GM12891 (cell line): ENCODE measurements at places on chromosomes 2 and 18.

DNA sequence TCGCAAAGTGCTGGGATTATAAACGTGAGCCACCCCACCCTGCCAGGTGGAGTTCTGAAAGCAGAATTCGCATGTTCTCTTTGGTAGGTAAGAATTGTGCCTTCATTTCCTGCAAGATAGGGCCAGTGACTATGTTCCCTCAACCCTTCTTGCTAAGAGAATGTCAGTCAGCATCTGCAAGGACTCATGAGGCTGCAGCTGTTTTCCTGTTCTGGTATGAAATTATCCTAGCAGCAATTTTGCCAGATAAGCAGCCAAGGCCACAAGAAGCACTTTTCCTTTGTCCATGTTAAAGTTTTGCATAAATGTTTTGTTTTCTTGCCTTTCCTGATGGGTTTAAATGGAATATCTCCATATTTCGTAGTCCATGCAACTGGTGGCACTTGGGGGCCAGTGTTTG is 6.8 kb upstream of the ARHGAP28 start:
- DNase-seq, result no peak

DNA sequence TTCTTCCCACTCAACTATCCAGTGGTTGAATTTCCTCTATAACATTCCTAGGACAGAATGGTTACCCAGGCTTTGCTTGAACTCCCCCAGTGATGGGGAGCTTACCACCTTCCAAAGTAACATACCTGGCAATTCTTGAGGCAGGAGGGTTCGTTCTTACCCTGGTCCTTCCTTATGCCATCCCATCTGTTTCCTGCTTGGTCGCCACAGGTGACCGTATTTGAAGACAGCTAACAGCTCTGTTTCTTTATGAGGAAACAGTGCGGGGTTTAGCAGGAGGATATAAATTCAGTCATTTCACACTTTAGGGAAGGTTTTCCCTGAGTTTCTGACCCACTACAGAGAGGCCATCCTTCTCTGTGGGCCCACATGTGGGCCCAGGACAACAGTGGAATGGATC is 42.6 kb downstream of the FOSL2 start:
- DNase-seq, result no peak

DNA sequence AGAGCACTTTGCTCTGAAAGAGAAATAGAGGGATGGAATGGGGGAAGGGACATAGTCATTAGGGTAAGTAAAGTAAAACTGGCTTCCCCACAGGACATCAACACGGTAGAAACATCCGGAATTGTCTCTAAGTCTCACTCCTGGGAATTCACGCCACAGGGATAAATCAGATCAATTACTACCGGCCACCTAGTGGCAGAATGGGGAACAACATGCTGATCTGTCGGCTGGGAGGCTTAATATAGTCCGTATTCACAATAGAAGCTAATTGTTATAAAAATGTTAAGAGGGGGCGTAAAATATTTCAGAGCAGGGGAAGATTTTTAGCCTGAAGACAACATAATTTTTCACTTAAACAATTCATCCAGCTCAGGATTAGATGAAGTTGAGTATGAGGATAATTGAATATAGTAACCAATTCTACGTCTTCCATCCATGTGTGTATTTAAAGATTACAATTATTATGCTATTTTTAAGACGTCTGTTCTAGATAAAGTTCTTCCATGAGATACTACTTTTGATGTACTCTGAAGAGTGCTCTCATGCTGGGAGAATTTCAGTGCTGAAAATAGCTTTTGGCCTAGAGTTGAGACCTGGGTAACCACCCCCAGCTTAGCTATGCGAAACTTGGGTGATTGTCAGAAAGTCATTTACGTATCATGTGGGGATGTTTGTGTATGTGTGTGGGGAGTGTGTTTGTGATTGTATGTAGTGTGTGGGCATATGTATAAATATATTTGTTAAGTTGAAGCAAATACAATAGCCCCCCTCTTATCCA is 65.7 kb downstream of the LRRTM1 start:
- DNase-seq, result peak; percentile 5

DNA sequence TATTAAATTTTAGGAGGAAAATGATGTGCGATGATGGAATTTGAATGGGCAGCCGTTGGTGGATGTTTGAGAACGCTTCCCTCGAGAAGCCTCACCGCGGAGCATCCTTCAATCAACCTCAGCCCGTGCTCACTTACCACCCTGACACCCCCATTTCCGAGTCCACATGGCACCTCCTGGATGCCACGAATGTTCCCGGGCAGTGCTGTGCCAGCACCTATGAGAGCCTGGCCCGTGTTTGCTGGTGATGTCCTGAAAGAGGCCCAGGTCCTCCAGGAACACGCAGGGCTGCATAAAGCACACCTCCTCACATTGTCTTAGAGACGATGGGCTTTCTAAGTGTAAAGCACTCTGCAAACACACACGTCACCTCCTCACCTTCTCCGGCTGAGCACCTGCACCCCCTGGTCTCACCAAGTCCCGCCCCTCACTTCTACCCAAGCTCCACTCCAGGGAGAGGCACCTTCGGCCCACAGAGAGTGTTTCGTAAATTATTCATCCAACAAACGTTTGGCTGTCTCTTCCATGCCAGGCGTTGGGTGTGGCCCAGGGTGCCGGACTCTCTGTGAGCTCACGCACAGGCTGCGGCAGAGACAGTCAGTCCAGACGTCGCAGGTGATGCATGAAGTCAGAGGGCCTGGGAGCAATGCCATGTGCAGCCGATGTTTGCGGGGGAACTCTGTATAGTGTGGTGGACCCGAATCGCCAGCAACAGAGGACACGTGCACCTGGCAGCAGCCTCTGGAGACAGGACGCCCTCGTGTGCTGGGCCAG is 150.0 kb downstream of the TPO start:
- no peak for DNase-seq

DNA sequence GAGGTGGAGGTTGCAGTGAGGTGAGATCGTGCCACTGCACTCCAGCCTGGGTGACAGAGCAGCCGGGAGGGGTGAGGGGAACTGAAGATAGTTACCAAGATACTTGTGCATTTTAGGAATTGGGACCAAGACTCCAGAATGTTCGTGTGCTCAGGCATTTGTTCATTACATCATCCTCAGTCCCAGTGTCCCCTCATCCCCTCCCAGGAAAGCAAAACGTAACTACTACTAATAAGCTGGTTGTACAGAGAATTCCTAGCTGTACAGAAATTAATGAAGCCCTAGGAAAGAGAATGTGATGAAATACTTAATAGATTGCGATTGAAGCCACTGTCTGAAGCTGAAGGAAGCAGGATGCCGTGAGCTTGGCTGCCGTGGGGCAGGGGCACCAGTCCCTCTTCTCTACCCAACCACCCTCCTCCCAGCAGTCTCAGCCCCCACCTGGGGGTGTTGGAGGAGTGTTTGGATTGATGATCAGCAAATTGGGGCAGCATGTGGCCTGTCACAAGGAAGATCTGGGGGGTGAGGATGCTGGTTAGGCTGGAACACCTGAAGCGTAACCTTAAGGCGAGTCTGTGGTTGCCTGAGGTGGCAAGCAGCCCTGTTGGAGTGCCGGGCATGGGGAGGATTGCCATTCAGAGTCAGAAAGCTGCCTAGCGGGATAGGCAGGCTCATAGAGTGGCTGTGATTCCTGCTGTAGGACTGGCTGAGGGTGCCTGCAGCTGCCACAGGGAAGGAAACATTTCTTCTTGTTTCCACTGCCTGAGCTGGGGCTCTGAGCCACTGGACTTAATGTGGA is 140.9 kb downstream of the SH3RF3 start:
- no peak for DNase-seq

DNA sequence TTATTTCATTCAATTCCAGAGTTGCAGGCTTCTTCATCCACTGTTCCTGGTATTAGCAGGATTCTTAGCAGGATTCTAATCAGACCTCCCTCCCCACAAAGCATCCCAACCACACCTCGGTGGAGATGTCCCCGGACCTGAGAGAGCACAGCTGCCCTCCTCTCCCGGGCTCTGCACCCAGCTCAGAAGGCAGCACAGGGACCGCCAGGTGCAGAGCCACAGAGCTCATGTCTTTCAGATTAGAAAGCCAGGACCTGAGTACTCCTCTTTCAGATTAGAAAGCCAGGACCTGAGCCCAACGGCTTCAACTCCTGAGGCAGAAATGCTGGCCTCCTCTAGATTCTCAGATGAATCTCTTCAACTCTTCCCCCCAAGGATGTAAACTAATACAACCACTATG is 152.3 kb downstream of the MYO5B start:
- no peak for DNase-seq

DNA sequence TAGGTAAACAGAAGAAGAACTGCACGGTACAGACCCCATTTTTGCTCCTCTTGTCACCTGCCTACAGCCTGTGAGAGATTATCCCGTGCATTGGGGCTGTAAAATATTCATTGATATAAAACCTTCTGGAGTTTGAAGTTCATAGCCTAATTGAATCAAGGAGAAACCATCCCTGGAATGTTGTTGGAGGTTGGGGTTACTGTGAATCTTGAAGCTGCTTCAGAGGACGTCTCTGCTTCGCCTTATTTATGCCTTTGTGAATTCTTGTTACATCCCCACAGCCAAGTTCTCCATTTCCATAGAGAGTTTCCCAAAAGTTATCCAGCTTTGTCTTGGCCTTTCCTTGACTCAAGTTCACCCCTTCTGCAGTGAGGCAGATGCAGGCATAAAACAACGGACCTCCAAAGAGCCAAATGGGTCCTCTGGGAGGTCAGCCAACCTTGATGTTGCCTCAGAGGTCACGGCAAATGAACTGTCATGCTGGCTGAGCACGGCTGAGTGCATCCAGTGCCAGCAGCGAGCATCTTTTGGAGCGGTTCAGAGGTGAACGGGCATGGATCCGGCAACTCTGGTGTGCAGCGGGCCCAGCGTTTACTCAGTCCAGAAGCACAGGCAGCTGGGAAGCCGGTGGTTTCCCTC is 317.6 kb downstream of the PRKCE start:
- DNase-seq, result no peak

- DNase-seq, result no peak
These were observed 72.0 kb downstream of the DNER start for GRCh38 chr2:229642371-229642770.

- DNase-seq, result no peak
These were observed 27.4 kb upstream of the CNNM3 start for GRCh38 chr2:96788442-96789244.

- DNase-seq, result no peak
These were observed 42.3 kb downstream of the BOLA3 start for GRCh38 chr2:74105413-74105812.

DNA sequence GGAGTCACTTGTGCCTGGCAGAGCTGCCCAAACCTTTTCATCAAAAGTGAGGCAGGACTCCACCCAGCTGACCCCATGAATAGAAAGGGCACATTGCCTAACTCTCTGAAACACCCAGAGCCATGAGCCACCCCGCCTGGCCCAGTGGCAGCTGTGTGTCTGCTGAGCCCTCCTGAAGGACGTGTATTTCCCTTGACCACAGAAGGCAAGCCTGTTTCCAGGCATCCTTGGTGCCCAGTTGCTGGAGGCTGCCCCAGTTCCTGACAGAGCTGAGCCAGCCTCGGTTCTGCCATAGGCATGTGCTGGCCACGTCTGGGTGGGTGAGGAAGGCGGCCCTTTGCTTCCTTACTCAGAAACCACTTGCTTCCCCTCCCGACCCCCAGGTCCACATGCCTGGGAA is 124.7 kb upstream of the GLI2 start:
- DNase-seq, result no peak

DNA sequence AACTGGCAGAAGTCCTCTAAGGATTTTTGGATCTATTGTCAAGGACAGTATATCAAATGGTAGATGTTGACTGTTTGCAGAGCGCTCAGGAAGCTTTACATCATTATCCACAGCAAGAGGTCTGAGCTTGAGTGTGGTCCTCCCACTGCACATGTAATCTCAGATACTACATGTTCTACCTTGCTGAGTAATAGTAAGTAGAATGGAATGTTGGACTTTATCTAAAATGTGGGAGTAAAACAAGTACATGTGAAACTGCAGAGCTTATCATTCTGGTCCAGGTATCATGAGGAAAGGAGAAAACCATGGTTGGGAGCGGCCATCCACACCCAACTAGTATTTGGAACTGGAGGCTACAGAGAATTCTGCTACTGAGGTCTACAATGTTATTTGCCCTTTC is 19.3 kb upstream of the CD28 start:
- no peak for DNase-seq

- no peak for DNase-seq
These were observed 164.9 kb downstream of the TXNL1 start for GRCh38 chr18:56473400-56474024.

GRCh38 chr2:235607546-235608199 is 113.8 kb downstream of the AGAP1 start:
- DNase-seq, result no peak

DNA sequence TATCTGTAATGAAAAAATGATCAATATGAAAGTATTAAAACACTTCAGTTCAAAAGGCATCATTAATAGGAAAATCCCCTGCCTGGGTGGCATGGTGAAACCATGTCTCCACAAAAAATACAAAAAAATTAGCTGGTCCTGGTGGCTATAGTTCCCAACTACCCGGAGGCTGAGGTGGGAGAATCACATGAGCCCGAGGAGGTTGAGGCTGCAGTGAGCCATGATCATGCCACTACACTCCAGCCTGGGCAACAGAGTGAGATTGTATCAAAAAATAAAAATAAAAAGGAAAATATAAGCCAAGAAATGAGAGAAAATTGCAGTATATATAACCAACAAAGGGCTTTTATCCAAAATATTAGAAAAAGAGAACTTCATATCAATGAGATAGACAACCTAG is 71.6 kb upstream of the MYCN start:
- DNase-seq, result no peak

DNA sequence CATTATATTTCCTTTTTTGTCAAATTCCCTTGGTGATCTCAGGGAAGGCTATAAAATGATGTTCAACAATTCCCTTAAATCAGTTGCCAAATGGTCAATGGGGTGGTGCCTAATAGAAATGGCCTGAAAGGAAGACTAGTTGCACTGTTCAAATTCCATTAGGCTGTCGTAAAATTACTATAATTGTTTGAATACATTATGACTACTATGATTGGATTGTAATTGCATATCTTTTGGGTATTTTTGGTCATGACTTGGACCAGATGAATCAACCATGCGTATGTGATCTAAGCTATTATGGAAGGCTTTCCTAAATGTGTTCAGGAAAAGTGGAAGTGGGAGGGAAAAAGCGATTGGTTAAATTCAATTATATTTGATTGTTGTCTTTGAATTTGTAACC is 41.3 kb upstream of the KCNE4 start:
- no peak for DNase-seq

DNA sequence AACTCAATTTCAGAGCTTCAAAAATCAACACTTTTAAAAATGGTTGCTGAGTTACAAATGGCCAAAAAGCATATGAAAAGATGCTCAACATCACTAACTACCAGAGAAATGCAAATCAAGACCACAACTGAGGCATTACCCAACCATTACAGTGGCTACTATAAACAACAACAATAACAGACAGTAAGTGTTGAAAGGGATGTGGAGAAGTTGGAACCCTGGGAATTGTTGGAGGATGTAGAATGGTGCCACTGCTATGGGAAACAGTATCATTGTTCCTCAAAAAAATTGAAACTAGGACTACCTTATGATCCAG is 173.3 kb upstream of the SPRED2 start:
- DNase-seq, result no peak

GRCh38 chr18:55385770-55386169 is 202.2 kb downstream of the TCF4 start:
- DNase-seq, result no peak
